CD4-positive, alpha-beta T cell treated with Interleukin-15 for 4 hours (primary cell): ENCODE measurements at places on chromosomes 7 and 10.

DNA sequence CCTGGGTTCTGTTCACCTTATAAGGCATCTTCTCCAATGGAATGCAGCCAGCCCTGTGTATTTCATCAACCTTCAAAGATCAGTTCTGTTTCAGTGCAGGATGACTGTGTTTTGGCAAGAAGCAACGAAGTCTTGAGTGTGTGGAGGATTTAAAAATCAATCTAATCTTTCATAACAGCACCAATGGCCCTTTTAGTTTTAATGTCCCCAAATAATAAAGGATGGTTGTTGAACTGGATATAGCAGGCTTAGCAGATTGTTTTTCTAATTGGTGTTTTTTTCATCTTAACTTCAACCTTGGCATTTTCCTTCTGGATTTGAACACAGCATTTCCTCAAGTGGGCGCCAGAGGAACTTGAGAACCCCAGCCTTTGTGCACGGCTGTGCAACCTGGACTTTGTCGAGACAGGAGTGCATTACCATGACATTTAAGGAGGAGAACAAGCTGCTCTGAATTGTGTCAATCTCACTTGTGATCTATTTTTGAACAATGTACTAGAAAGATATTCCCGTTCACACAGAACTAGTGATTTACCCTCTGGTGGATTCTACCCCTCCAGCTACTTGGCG lies 313.3 kb upstream of the AKR1E2 start:
- no peak for DNase-seq

- no peak for DNase-seq
Observed at GRCh38 chr7:111067251-111067650, 23.7 kb upstream of the LRRN3 start.

DNA sequence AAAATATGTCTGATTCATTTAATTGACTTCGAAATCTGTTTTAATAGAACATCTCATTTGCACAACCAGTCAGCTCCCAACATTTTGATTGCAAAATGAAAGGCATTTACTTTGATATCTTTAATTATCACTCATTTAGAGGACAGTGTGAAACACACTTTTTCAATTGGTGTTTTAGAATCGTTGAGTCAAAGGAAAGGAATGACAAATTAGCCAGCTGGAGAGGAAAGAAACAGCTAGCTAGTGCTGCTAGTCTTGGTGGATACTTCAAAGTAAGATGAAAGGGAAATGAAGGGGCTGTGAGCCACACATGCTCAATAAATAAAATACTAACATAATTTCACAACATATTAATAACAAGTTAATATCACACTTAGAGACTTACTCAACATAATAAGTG lies 570.2 kb downstream of the PHTF2 start:
- no peak for DNase-seq

- DNase-seq = peak; percentile 66
Observed at GRCh38 chr10:80487791-80488538, 33.9 kb downstream of the TSPAN14 start.

DNA sequence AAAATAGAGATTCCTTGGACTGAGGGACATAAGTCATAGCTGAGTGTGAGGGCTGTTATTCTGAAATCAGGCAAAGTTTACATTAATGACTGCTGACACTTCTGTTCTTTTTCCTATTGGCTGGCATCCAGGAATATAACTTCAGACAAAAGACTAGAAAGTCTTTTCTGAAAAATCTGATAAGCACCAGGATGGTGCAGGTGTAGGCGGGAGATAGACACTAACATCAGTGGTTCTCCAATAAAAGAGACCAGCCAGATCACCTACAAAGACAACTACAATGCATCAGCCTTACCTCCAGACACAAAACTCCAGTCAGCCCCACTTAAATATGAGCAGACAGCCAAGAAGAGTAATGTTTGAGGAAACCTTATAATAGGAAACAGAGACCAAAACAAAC lies 168.3 kb upstream of the LRGUK start:
- no peak for DNase-seq

DNA sequence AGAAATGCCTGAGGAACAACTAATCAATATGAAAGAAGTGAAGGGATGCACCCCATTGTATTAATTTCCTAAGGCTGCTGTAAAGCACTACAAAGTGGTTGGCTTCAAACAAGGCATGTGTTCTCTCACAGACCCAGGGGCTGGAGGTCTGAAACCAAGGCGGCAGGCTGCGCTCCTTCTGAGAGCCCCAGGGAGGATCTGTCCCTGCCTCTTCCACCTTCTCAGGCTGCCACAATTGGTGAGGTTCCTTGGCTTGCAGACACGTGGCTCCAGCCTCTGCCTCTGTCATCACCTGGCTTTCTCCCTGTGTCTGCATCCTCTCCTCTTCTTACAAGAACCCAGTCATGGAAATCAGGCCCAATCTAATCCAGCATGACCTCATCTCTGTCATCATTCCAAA lies 110.1 kb downstream of the TNS3 start:
- no peak for DNase-seq

- DNase-seq = no peak
Observed at GRCh38 chr10:78209970-78210369, 176.3 kb downstream of the RPS24 start.

GRCh38 chr10:13095094-13095493 lies 4.9 kb upstream of the OPTN start:
- no peak for DNase-seq

GRCh38 chr7:42071372-42072261 lies 165.4 kb downstream of the GLI3 start:
- DNase-seq = no peak

GRCh38 chr10:94174838-94175237 lies 181.1 kb downstream of the PLCE1 start:
- no peak for DNase-seq

DNA sequence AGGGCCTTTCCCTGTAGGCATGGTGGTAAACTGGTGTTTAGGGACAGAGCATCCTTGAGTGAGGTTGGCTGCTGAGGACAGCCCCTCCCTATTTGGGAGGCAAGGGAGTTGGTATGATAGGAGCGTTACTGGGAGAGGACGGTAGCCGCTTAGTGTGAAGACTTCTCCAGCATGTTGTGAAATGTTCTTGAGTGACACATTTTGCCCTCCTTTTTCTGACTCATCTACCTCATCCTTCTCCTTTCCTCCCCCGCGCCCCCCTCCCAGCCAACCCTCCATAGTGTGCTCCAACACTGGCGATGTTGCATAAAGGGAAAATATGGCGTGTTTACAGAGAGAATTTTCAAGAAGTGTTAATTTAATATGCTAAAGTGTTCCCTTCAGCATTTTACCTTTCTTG lies 645.0 kb upstream of the GALNT17 start:
- DNase-seq = no peak

DNA sequence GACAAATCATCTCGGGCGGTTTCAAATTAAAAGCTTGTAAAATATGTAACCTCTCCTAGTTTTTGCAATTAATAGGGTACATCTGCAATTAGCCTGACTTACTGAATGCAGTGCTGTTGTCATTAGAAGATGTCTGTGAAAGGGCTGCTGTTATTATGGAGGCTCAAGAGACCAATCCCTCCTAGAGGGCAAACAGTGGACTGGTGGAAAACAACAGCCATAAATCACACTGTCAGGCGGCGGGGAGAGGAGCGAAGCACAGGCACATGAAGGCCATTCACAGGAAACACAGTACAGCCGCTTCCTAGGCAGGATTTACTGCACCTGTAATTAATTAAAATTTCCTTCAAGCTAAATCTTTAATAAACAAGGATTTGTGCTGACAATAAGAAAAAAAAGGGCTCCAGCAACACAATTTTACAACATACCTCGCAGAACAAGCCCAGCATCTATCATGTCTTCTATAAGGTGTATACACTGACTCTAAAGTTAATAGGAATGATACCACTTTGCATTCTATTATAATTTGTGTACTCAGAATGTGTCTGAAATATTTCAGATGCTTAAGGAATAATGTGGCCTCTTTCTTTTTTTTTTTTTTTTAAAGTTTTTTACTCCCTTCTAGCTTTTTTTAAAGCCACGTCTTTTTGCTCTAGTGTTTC lies 50.7 kb downstream of the ERCC6 start:
- no peak for DNase-seq

GRCh38 chr10:131961047-131961776 lies 20.5 kb downstream of the BNIP3 start:
- no peak for DNase-seq

DNA sequence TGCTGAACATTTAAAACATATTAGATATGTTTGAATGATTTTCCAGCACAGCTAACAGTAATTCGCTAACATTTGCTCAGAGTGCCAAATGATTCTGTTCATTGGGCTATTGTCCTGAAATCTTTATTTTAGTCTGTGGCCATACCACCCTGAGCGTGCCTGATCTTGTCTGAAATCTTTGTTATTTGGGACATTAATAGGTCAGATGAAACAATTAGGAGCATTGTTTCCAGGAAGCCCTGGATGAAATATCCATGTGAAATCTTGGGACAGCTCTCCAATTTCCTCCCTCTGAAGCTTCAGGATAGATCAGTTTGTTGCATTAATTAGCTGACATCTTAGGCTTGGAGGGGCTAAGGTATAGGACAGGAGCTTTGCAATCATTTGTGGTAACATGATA lies 512.0 kb downstream of the KIF20B start:
- DNase-seq = no peak

DNA sequence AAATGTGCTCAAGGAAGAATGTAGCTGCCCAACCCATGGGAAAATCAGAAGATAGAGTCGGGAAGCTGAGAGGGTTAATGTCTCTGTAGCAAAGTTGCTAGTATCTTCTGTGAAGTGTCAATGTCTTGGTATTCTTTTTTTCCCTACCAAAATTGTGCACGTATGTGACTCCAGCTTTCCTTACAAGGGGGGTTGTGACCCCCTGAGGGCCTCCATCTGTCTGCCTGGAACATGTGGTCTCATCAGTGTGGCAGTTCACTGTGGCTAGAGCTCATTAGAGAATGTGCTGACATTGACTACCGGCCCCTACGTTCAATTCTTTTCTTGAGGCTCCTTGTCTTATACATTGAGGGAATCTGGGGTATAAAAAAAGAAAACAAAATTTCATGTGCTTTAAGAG lies 725.2 kb upstream of the CELF2 start:
- no peak for DNase-seq

- DNase-seq = no peak
Observed at GRCh38 chr7:112873831-112874553, 83.8 kb upstream of the TMEM168 start.

- DNase-seq = no peak
Observed at GRCh38 chr10:75070961-75071428, 40.5 kb upstream of the SAMD8 start.

- DNase-seq = no peak
Observed at GRCh38 chr7:2792235-2792634, 51.9 kb downstream of the GNA12 start.

DNA sequence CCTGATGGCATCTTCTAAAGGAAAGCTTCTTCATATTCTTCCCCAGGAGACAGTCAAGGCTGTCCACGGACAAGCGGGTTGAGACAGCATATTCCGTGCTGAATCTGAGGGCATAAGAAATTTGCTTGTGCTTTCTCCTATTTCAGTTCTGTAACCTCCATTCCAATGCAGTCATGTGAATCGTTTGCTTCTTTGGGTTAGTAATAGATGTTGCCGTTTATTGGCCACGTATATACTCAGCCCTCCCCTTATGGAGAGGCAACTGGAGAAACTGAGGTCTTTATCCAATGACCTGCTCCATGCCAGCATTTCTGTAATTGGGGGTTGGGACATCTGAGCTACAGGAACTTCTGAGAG lies 38.9 kb downstream of the LYZL1 start:
- DNase-seq = no peak

DNA sequence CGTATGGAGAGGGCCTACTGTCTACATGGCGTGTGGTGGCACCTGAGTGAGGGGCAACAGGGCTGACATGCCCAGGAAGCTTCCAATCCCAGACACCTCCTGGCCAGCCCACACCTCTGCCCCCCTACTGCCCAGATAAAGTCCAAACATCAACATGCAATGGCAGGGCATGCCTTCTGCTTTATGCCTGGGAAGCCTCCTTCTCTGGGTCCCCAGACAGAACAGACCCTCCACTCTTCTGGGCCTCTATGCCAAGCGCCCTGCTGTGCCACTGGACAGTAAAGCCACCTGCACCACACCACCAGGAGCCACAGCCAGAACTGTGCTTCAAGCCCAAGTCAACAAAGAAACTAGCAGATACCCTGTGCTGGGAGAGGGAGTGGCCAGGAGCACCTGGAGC lies 12.5 kb downstream of the TMEM72 start:
- DNase-seq = no peak

DNA sequence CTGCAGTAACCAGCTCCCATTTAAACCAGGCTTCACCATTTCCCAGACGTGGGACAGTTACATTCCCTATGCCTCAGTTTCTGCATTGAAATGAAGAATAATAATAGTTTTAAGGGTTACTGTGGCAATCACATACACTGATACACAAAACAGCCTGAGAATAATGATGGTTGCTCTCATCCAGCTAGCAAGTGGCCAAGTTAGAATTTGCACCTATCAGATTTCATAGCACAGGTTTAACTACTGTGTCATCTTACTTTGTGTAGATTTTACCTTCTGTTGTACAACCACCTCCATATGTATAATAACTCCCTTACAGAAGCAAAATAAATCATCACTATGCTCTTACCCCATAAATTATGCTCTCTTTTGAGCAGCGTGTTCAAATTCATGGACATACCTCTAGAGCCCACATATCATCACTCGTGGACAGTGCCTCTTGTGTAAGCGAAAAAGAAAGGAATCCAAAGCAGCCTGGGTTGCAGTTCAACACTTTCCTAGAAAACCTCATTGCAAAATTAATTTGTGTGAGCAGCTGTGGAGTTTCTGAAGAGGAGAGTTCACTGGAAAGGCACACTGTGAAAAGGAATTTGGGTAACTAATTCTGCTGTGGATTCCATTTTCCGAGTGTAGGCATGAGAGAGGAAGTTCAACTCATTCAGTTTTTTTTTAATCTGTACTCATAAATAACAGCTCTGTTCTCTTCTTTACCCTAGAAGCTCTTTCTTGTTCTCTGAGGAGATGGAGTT lies 492.5 kb downstream of the ARL4A start:
- DNase-seq = no peak

DNA sequence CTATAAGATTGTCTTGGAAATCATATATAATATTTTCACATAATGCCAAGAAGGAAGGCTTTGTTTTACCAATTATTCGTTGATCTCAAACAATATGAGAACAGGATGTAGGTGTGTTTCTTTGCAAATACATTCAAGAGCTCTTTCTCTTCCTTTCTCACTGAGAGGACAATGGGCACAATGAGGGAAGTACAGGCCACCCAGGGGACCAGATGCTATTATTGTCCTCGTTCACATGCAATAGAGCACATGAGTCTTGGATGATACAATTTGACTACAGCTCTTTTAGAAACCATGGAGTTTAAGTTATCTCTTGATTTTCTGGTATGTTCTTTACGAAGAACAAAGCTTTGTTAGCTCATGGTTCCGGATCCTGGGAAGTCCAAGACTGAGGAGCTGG lies 323.7 kb upstream of the KLF6 start:
- no peak for DNase-seq

DNA sequence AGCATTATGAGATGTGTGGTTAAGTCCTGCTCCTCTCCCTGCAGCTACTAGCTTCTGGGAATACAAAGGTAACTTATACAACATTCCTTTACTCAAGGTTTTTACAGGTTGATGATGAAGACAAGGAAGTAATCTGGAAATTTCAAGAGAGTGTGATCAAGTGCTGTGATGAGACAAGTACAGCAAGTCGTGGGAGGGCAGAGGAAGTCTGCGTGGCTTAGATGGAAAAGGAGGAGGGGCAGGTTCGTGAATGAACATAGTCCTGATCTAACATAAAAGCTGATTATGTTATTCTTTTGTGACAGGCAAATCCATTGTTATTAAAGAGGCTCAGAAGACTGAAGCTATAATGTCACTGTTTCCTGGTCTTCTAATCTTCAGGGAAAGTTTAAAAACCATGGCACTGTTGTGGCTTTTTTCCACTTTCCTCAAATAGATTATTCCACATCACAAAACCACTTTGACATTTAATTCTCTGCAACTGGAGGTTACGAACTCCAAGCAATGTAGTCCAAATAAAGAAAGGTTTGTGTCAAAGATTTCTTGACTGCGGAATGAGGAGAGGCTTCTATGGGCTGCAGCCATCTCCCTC lies 84.1 kb downstream of the CPXM2 start:
- DNase-seq = no peak
